ENCODE measurements at places on chromosomes 3 and 15.

DNA sequence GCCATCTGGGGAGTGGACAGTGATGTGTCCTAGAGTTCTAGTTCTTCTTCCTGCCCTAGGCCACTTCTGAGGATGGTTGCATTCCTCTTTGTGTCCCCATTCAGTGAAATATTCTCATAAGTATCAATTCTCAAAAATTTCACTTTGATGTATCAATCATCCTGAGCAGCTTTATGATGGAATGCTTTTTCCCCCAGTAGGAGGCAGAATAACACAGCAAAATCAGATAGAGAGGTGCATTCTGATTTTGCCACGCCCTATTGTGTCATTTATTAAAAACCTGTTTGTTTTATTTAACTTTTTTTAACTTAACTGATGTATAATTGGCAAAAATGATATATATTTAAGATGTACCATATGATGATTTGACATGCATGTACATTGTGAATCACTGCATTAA lies 656.0 kb upstream of the GRM7 start:
- no peak for DNase-seq

DNA sequence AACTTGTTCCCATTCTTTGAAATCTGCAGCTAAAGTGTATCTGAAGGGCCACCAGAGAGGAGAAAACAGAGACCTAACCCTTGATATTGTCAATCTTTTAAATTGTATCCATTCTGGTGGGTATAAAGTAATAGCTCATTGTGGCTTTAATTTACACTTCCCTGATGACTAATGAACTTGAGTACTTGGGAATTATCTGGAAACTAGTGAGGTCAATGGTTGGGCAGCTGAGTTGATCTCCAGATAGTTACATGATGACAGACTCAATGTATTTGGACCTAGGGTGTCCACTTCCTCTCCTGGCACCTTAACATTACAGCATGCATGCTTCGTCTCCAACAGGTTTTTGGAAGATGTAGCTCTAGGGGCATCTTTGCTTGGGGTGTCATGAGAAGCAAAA lies 195.2 kb downstream of the PDCD6IP start:
- DNase-seq: no peak

DNA sequence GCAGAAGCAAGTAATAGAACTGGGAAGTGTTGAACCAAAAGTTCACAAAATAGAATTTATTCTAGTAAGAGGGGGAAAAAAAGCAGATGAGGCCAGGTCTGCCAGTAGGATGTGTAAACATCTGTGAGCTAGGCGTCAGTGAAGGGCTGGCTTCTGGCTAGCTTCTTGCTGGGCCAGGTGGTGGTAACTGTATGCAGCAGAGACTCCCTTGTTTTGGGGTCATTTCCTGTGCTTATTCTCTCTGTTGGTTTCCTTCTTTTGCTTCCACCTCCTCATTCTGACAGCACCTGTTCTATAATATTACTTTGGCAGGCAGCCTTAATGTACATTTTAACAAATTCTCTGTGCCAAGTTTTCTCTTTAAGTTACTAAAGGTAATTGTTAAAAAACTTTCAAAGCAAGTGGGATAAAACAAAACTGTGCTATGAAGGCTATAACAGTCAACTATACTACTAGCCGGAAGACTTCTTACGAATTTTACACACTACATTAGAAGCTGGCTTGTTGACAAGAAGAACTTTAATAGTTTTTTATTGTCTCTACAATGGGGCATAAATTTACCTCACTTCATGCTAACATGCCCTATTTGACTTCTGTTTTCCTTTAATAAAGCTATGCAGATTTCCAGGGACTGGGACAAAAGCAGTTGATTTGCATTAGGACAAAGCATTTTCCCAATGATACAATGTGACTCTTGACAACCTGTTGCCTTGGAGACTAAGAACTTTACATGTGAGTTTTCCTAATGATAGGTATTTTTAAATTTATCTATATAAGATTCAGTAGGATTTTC lies 318.8 kb upstream of the NAALADL2 start:
- DNase-seq: no peak

GRCh38 chr15:37134244-37134643 lies 33.9 kb upstream of the MEIS2 start:
- no peak for DNase-seq

DNA sequence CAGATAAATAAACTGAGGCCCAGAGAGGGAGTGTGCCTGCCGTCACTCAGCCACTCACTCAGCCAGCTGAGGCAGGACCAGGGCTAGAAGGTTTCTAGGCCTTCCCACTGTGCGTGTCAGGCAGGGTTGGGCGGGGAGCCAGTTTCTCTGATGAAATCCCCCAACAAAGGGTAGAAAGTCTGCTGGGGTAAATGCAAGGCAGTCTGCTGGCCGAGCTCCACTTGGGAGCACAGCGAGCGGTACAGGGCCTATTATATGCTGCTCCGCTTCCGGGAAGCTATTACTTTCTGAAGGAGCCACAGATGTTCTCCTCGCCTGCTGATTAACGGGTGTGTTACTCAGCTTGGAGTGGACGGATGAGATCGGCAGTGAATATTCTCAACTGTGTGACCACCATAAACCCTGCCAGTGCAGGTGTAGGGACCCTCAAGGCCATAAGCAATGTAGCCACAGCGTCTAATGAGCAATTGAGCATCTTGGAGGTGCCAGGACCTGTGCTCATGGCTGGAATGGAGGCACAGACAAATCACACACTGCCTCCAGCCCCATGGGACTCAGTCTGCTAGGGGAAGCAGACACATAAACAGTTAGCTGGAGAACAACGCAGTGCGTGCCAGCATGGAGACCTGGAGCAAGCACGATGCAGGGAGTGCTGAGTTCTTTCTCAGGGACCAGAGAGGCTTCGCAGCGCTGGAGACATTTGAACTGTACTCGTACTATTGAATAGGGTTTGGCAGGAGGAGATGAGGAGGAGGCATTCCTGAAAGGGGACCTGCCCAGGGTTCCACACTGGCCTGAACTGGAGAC lies 42.1 kb downstream of the CORO2B start:
- no peak for DNase-seq

- DNase-seq: peak; percentile 54
Measured at GRCh38 chr3:169813757-169814517, 1.2 kb upstream of the LRRC34 start.

DNA sequence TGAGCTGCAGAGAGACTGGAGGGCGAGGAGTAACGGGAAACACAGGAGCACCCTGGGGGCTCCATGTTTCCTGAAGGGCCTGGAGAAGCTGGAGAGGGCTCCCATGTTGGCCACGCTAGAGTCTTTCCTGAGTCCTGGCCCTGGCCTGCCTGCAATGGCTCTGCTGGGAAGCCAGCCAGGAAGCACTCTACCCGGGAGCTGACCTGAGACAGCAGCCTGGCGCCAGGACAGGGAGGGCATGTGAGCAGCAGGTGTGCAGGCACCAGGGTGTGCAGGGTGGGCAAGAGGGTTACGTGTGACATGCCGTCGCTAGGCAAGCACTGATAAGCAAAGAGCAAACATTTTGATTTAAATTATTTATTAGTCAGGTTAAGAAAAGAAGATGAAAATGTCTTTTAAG lies 301.4 kb downstream of the OCA2 start:
- DNase-seq: no peak

DNA sequence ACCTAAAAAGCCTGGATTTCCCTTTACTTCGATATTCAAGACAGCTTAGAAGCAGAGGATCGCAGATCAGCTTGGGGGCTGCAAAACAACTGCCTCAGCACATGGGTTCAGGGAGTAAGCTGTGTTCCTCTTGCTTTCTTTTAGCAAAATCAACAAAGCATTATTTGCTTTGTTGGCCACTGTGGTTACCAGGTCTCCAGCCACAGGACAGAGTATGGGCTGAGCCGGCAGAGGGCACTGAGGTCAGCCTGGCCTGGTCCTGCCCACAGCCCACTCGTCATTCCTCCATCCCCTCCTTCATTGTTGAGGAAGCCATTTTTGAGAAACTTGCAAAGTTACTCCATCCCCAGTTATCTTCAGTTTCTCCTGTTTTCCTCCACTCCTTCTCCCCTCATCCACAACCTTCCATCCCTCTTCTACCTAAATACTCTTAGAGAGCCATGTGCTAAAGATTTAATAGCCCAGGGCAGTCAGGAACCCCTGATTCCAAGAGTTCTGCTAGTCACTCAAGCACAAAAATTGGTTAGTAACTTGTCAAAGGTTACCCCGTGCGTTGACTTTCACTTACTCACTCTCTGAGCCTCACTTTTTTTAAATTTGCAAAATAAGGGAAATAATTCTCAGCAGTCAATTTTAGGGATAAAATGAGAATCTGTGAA lies 60.0 kb upstream of the HES1 start:
- no peak for DNase-seq

GRCh38 chr15:92655178-92655995 lies at the start of gene FAM174B:
Gene FAM174B, minus strand, starts transcription at chr15:92655775.
- no peak for DNase-seq

DNA sequence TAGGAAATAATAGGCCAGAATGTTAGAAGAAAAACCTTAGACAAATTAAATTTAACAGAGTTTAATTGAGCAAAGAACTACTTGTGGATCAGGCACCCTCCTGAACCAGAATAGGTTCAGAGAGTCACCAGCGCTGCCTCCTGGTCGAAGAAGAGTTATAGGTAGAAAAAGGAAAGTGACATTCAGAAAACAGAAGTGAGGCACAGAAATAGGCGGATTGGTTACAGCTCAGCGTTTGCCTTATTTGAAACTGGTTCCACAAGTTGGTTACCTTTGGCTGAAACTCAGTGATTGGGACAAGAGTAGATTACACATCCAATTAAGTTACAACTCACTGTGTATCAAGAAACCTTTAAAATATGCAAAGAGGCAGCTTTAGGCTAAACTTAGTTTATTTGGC lies 4.4 kb downstream of the AADAC start:
- no peak for DNase-seq

DNA sequence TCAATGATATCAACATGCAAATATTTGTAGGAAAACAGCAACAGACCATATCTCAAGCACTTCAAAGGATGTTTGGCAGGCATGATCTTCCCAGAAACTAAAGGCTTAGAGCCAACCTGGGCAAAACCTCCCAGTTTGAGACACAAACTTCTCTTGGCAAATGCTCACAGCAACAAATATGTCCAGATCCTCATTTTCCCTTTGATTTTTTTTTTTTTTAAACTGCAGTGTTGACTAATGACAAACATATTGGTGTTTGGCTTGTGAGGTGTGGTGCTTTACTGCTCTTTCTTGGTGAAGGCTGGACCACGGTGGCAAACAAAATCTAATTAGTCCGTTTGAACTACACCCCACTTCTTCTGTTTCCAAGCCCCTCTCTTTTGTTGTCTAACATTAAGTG lies 87.2 kb downstream of the EBLN2 start:
- DNase-seq: no peak

DNA sequence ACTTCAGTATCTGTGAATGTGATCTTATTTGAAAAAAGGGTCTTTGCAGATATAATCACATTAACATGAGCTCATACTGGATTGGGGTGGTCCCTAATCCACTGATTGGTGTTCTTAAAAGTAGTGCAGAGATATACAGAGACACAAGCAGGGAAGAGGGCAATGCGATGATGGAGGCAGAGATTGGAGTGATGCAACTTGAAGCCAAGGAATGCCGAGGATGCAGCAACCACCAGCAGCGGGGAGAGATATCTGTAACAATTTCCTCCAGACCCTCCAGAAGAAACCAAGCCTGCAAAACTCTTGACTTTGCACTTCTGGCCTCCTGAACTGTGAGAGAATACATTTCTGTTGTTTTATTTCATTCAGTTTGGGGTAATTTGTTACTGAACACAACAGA lies 171.0 kb upstream of the MBNL1 start:
- DNase-seq: no peak

DNA sequence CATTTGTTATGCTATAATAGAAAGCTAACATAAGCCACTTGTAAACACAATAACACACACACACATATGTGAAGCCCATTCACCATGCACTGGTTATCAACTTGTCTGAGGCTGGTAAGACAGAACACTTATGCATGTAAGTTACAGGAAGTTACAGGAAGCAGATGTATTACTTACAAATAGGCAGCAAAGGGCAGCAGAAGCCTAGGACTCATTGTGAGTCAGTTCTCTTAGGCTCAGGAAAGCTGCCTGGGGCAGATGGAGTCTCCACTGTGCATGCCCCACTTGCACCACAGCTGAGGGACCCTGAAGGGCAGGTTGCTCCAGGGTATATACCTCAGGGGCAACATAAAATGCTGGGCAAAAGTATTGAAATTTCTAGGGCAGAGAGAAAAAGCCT lies 748.8 kb upstream of the CCDC54 start:
- DNase-seq: no peak

DNA sequence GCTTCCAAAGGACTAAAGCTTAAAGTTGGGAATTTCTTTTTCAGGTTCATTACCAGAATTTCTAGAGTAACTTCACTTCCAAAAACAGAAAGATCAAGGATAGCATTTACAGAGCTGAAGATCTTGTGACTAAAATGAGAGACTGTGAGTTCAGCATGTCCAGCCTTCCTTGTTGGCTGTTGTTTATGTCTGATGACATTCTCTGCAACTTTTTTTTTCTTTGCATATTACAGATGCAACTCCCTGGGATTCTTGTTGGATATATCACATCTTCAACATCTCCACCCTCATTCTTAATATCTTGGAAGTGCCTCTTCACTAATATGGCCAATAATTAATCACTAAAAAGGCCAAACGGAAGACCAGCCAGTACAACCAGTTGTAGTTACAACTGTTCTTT lies 86.2 kb upstream of the FRMD4B start:
- no peak for DNase-seq

DNA sequence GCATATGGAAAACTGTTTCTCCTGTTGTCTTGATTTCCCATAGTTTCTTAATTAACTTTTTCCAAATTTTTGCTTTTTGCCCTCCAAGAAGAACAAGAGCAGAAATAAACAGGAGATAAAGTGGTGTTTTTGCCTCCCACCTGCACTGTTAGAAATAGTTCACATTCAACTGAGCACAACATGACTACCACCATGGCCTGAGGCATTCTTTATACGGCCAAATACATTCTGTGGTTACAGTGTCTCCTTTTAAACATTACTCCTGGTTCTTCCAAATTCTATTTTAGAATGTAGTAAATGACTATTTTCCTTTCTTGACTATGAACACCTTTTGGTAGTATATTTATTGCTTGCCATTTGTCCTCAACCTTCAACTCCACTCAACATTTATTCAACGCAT lies 98.5 kb downstream of the LARS2 start:
- no peak for DNase-seq

- DNase-seq: no peak
Measured at GRCh38 chr3:162973428-162973917, 1476.9 kb downstream of the OTOL1 start.

DNA sequence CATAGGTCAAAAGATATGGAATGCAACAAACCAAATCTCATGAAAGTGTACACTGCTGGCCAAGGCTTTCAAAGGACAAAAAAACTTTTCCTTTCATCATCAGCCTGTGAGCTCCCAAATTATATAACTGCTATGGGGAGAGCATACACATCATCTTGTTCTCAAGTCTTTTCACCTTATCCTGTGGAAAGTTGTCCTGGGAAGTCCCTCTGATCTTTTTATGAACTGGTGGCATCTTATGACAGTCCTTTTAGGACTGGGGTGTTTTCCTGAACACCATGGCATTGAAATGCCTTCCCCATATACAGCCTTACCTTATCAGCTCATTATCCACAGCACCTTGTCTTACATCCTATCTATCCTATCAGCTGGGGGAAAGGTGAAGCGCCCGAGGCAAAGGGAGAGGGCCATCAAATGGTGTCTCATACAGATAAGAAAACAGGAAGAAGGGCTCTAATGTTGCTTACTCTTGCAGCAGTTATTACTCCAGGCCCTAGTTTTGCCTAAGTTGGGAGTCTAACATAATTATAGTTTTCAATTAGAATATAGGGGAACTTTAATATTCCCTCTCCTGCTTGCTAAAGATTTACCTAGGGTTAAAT lies 61.5 kb upstream of the GOLIM4 start:
- no peak for DNase-seq

- DNase-seq: no peak
Measured at GRCh38 chr15:77044228-77045042, 26.5 kb downstream of the TSPAN3 start.
